Activated CD4-positive, alpha-beta T cell treated with anti-CD3 and anti-CD28 coated beads, Interleukin-2, amount 50 U/mL, for 4 hours (primary cell): ENCODE measurements at places on chromosomes 6 and 20.

DNA sequence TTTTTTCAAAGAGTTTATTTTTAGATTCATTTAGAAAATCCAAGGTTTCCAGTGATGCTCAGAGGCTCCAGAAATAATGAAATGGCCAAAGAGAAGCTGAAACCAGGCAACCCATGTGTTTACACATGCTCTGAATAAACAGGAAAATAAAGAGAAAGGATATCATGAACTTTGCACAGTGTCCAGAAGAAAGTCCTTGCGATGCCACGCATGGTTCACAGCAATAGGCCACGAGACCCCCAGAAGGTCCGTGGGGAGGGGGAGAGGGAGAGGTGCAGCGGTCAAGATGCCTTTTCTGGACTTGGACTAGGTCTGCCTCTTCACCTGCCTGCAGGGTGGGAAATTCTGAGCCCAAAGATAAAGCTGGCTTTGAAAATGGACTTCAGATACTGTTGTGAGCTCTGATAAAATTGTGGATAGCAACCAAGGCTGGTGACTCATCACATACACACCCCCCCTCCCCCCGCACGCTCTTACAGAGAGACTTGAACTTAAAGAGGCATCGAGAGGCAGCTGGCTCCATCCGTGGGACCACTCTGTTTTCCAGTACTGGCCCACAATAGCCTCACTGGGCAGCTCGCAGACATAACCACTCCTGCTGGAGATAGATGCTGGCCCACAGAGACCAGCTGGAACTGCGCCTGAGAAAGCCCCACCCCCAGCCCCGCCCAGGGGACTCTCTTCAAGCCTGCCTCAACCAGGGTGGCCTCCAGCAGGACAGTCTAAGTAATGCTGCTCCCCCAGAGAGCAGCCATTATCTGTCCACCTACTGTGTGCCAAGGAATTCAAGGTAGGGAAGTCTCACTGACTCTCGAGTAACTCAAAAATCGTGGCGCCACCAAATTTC is 21.2 kb upstream of the NFATC2 start:
- peak; percentile 19 for DNase-seq

- DNase-seq, result no peak
These were observed 99.9 kb downstream of the CDH26 start for GRCh38 chr20:60057866-60058807.

- DNase-seq, result no peak
These were observed 124.0 kb downstream of the OGFRL1 start for GRCh38 chr6:71412559-71413140.

- DNase-seq, result no peak
These were observed 191.4 kb downstream of the CENPW start for GRCh38 chr6:126531286-126531685.

DNA sequence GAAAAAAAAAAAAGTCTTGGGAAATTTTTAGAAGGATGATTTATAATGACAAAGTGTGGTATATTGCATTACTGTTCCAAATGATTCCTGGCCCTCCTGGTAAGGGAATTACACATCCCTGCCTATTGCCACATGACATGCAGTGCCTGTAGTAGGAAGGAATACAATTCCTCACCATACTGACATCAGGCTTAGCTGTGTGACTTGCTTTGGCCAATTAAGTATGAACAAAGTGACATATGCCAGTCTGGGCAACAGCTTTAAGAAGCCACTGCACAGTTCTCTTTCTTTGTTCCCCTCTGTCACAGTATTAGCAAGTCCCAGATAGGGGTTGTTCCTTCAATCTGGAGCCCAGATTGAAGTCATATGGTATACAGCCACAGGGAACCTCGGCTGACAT is 100.5 kb downstream of the KIF13A start:
- no peak for DNase-seq
